ENCODE measurements at places on chromosomes 3 and 15.

GRCh38 chr15:62758126-62758951 is 284.2 kb upstream of the TPM1 start:
- DNase-seq: no peak

DNA sequence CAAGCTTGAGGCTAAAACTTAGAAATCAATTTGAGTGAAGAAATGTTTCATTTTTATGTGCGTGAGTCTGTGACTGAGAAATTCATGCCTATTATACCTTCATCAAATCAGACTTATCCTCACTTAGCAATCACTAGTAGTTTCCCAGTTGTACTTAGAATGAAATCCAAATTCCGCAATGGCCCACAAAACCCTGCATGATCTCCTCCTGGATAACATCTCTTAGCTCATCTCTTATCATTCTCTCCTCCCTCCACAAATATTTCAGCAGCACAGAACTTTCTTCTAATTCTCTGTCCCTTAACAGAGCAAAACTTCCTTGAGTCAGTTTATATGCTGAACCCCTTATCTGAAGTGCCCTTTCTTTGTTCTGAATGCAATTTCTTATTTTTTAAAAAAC is 198.8 kb upstream of the TGFBR2 start:
- no peak for DNase-seq

- no peak for DNase-seq
These were observed 2.2 kb downstream of the DNAH1 start for GRCh38 chr3:52318186-52318816.

DNA sequence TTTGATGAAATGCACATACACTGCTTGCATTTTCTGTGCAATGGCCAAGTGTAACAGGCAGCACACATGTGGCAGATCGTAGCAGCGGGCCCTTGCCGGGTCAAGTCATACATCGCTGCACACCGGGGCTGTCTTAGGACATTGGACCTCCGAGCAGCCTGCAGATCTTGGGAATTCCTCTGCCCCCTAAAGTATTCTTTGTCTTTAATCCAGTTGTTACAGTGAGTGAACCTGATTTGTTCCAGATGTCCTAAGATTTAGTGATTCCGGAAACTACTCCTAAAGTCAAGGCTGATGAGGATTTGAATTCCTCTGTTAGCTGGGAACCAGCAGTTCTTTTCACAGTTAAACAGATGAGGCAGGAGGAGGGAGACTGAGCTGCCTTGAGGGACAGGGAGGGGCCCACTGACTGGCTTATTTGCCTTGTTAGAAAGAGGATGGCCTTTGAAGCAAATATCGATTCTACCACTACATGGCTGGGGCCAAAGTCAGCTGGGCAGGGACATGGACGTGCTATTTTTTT is 190.7 kb upstream of the CTDSPL start:
- no peak for DNase-seq

Measured in stimulated activated CD4-positive, alpha-beta T cell treated with anti-CD3 and anti-CD28 coated beads, Interleukin-1b, Interleukin-23, amount 100 ng/mL, for 24 hours (primary cell).